ENCODE measurements at places on chromosomes 7 and 10. TPM values are rescaled to one million over a fixed set of nuclear protein-coding genes. Genes with fewer than 3 reads are reported as not detected.

DNA sequence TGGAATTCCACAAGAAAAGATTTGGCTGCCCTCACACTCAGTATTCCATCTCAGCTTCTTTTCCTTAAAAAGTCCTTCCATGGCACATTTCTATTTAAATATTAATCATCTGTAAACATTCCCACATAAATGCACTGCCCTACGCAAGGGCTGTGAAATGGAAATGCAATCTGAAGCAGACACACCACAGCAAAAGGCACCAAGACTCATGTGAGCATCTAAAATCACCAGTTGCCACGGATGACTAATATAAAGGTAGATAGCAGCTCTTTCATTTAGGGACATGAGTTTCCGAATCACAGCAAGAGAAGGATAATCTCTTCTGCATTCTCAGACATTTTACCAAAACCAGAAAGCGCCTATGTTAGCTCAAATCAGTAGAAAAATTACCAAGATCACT is 31.6 kb downstream of the COA1 start:
- no peak for DNase-seq

The GBX1 gene
- not detected for total RNA-seq

- no peak for DNase-seq
Observed at GRCh38 chr10:59175538-59176240, 754 bp upstream of the PHYHIPL start.

GRCh38 chr10:26323219-26323618 is 106.6 kb downstream of the GAD2 start:
- no peak for DNase-seq

DNA sequence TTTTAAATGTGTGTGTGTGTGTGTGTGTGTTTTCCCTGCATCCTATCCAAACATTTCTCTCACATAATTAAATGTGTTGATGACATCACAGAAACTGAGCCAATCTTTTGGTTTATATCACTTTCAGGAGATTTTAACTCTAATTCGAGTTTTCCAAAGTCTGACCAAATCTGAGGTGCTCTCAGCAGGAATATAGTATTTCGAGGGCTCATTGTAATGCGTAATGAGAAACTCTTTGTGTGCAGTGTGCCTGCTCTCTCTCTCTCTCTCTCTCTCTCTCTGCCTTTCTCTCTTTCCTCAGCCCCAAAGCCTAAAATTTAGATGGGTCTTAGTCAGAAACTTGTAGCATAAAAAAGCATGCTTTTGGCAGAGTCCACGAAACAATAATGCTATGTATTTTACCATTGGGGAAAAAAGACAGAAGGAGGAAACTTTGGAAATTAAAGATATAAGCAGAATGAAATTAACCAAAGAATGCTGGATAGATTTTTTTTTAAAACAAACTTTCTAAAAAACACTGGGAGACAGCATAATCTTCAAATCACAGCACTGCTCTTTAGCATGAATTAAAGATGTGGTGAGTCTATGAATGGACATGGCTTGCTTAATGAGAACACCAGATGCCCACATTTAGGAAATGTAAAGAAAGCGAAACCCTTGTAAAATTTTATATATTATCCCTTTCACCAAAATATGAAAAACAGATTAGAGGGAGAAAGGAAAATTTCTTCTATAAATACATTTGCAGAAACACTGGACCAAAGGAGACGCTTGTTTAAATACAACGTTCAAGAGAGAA is 206.8 kb upstream of the HABP2 start:
- no peak for DNase-seq

- no peak for DNase-seq
Observed at GRCh38 chr10:33660329-33660728, 325.9 kb upstream of the NRP1 start.

The SPAM1 gene
- not detected for total RNA-seq

The RASSF4 gene
- total RNA-seq, result 5.6 TPM

The TMEM229A gene
- not detected for total RNA-seq

GRCh38 chr10:111138544-111138943 is 61.7 kb downstream of the ADRA2A start:
- no peak for DNase-seq

The FOXP2 gene
- not detected for total RNA-seq

DNA sequence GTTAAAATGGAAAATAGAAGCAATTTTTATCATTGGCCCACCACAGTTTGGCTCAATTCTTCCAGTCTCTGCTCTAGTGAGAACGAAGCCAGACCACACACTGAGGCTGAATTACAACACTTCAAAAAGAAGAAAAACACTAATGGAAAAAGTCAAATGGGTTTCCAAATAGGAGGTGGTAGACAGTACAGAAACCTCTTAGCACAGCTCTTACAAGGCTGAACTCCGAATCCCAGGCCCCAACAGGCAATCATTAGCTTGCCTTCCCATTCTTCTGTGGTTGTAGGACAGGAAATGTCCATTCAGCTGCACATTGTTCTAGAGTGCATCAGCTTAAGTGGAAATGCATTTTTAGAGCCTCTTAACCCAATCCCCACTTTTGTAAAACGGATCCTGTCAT is 115.1 kb upstream of the MEOX2 start:
- no peak for DNase-seq

DNA sequence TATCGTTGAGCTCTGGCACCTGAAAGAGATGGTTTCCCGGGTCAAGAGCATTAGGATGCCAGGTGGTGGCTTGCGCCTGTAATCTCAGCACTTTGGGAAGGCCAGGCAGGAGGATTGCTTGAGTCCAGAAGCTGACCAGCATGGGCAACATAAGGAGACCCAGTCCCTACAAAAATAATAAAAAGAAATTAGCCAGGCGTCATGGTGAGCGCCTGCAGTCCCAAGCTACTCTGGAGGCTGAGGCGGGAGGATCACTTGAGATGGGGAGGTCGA is 6.1 kb upstream of the KCP start:
- DNase-seq, result no peak

GRCh38 chr10:78045237-78045636 is 11.6 kb downstream of the RPS24 start:
- DNase-seq, result peak; percentile 21

DNA sequence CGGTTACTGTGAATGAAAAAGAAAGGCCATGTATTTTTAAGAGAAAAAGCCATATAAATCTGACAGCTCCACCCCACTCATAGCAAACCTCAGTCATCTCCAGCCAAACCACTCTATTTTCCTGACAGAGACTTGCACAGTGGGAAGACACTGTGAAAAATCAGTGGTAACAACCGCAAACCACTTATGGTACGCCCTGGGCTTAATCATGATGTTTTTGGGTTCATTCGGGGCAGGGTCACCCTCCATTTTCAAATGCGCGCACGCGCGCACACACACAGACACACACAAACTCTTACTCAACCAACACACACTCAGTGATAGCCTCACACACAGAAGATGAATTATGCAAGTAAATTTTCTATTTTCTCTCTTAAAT is 82.1 kb upstream of the HPS1 start:
- no peak for DNase-seq

DNA sequence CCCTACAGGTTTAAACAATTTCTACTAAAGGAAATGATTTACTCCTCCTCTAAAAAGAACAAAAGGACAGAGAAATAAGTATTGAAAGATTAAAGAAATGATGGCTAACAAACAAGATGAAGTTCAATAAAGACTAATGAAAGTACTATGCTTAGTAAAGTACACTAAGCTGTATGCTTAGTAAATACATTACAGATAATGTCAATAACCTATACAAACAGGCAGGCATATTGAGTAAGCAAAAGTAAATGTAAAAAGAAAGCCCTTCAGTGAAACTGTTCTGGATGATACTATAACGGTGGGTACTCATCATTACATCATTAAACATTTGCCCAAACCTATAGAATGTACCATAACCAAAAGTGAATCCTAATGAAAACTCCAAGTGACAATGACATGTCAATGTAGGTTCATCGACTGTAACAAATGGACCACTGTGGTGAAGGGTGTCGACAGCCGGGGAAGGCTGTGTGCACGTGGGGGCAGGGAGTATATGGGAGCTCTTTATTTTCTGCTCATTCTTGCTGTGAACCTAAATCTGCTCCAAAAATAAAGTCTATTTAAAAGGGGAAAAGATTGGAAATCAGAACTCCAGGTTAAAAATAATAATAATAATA is 34.0 kb downstream of the CYTH3 start:
- no peak for DNase-seq

DNA sequence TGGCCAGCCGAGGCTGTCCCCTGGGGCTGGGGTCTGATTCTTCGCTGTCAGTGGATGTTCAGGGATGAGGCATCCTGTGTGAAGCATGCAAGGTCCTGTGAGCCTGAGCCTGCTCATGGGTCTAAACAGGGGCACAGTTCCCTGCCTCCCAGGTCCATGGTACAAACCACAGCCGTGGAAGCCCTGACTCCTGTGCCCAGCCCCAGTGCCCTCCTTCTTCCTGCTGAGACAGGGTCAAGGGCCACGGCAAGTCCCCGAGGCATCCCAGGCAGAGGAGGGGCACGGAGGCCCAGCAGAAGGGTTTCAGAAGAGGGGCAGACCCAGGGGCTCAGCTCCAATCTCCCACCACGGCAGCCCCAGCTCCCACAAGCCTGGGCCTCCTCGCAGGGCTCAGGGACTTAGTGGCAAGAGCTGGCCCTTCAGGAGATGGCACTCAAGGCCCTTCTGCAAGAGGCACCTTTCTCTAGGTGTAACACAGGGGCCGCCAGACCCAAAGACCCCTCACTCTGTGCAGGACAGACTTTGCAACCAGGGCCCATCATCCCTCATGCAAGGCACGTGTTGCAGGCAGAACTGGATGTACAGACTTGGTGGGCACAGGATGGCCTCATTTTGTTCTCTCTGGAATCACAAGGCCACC is 248.8 kb downstream of the TCERG1L start:
- no peak for DNase-seq

The EBLN1 gene
- total RNA-seq, result not detected

The FASTK gene
- total RNA-seq, result 68.7 TPM

The MYO3A gene
- not detected for total RNA-seq

The WNT16 gene
- not detected for total RNA-seq

- DNase-seq, result peak; percentile 58
Observed at GRCh38 chr10:22320591-22321155, at the start of gene BMI1. Gene BMI1 (plus strand): TSS chr10:22321099. CDS start chr10:22326450, 5,351 bp downstream.

DNA sequence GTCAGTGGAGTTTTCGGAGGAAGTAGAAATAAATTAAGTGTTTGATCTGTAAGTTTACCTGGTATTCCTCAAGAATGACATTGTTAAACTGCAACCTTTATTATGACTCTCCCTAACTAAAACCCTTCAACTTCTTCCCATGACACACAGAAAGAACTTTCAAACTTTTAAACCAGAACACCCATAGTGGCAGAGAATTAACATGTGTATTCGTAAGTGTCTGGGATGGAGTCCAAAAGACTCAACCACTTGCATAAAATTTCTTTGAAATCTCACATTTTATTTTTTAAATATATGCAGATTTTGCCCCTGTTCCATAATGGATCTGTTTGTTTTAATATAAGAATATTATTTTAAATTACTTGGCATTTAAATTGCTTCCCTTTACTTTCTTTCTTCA is 54.6 kb upstream of the PLXNA4 start:
- no peak for DNase-seq

GRCh38 chr10:105611244-105611798 is 970.2 kb downstream of the SORCS3 start:
- no peak for DNase-seq

DNA sequence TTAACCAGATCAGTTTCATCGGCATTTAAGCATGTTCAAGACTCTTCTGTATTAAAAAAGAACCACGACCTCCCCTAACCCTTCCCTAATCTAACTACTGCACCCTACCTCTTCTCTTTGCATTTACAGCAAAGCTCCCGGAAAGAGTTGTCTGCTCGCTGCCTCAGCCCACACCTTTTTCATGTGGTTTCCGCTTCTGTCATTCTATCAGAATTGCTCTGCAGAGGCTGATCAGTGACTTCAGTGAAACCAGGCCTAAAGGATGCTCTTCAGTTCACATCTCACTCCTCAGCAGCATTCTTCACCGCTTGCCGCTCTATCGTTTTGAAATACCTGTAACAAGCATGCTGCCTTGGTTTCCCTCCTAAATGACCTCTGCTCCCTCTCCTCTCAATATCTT is 160.9 kb downstream of the SDK1 start:
- peak; percentile 65 for DNase-seq

GRCh38 chr10:57015595-57016318 is 654.7 kb upstream of the ZWINT start:
- DNase-seq, result no peak

DNA sequence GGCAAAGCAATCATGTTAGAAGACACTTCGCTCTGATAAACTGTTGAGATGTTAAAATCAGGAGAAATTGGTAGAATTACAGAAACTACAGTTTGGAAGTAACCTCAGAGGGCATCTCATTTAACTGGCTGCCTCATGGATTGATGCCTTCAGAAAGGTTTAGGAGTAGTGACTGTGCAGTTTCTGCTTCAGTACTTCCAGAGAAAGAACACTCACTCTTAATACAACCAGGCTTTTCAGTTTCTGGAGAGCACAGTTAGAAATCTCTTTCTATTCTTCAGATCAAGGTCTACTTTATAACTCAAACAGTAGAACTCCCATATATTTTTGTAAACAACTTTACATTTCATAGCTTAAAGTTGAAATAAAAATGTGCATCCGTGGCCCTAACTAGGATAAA is 1358.9 kb upstream of the LRRTM3 start:
- DNase-seq, result no peak

GRCh38 chr7:41698726-41699125 is 4.2 kb downstream of the INHBA start:
- DNase-seq, result no peak

DNA sequence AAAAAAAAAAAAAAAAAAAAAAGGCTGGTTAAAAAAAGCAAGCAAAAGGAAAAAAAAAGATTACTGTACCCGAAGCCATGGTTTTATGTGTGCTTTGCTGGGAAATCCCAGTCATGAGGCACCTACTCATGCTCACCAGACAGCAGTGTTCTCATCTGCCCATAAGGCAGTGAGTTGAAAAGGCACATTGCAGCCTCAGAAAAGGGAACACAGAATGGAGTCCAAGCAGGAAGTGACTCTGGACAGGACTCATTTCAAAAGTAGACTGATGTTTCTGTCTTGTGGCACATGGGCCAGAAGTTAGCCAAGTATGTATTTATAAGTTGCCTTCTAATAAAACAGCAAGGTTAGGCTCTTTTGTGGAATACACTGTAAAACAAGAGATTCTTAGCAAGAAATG is 40.2 kb downstream of the PDSS1 start:
- peak; percentile 18 for DNase-seq

The SPDYE6 gene
- total RNA-seq, result not detected

The GFRA1 gene
- not detected for total RNA-seq

The STYXL1 gene
- 30.4 TPM for total RNA-seq

Measured in activated naive CD8-positive, alpha-beta T cell treated with anti-CD3 and anti-CD28 coated beads for 36 hours (primary cell).